Aorta (tissue), 5 donors: ENCODE measurements at places on chromosomes 13 and 19. TPM values are rescaled to one million over a fixed set of nuclear protein-coding genes. Genes with fewer than 3 reads are reported as not detected.

GRCh38 chr19:19113040-19113626 lies 25.1 kb downstream of the TMEM161A start:
- no peak for DNase-seq

DNA sequence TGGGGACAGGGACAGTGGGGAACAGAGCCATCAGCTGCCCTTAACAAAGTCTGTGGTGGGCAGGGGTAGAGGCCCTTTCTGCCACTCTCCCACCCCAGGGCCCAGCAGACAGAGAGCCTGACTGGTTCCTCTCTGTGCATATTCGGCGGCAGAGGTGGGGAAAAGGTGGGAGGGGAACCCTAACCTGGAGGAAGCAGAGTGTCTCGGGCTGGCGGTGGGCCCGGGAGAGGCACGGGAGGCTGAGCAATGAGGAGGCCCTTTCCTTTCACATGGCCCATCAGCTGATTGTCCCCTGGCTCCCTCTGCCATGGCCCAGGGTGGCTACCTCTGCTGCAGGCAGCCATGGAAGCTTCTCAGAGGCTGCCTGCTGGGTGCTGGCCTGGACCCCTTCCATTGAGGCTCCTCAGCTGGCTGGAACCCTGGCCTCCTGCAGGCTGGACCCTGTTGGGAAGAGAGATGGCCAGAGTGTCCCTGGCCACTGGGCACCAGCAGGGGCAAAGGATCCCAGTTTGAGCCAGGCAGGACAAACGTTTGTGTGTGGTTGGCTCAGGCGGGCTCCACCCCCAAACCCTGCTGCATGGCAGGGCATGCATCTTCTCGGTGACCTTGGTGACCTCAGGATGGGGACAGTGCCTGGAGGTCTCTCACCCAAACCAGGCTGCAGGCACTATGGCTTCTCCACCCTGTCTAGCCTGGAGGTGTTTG lies 202.8 kb upstream of the ZNF536 start:
- DNase-seq: no peak

GRCh38 chr19:34365463-34366401 lies 736 bp downstream of the GPI start:
- DNase-seq: peak; percentile 66

DNA sequence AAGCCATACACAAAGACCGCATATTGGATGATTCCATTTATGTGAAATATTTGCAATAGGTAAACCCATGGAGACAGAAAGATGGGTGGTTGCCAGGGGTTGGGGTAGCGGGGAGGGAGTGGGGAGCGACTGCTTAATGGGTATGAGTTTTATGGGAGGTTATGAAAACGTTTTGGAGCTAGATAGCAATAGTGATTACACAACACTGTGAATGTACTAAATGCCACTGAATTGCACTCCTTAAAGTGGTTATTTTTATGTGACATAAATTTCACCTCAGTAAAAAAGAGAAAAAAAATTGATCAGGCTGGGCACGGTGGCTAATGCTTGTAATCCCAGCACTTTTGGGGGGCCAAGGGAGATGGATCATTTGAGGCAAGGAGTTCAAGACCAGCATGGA lies 36.6 kb downstream of the GRIK5 start:
- no peak for DNase-seq

- DNase-seq: peak; percentile 70
Measured at GRCh38 chr19:16075430-16076153, 703 bp upstream of the TPM4 start.

GRCh38 chr13:29281932-29282495 lies 313.5 kb downstream of the SLC7A1 start:
- DNase-seq: no peak

- DNase-seq: peak; percentile 38
Measured at GRCh38 chr19:47258895-47259555, 2.7 kb downstream of the CCDC9 start.

DNA sequence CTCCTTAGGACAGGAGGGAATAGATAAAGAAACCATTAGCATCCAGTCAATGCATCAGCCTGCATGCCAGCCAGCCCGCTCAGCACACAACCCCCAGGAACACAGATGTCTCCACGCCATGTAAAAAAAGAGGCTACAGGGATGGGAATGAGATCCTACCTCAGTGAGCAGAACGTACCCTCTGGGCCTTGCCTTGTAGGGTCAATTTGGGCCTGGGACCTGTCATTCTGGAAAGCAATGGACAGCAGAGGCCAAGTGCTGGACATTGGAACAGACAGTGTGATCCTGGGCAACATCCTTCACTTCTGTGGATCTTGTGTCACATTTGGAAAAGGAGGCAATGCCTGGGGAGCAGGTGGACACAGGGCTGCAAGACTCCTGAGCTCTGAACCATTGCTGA lies 26.0 kb downstream of the VSTM2B start:
- no peak for DNase-seq

DNA sequence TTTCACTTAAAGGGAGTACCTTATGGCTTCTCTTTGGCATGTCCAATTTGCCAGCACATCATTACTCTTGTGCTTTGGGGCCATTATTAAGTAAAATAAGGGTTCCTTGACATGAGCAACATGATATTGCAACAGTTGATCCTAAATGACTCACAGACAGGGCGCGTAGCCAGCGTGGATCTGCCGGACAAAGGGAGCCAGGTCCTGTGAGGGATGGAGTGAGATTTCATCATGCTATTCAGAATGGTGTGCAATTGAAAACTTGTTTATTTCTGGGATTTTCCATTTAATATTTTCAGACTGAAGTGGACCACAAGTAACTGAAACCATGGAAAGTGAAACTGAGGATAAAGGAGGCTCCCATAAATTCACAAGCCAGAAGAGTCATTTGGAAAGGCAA lies 48.6 kb upstream of the WASF3 start:
- peak; percentile 90 for DNase-seq

- DNase-seq: no peak
Measured at GRCh38 chr19:49094505-49095482, 9.5 kb downstream of the SNRNP70 start.

DNA sequence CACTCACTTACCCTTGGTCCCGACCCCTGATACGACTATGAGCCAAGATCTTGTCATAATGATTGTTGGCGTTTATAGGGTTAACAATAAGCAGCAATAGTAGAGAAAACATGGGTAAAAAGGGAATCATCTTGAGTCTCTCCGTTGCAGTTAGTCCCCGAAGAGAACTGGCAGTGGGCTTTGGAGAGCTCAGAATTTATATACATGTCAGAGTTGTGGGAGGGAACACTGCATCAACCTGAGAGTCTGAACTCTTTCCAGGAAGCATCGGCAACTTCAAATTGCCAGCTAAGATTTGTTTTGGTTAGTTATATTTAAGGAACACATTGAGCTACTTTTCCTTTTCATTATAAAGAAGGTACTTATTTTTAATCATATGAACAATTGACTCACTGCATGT lies at the start of gene POSTN:
POSTN (minus strand) TSS at position 172 of the 400 bp plus-strand sequence; CDS start at position 130, 42 bp downstream.
- DNase-seq: no peak

GRCh38 chr13:98398581-98398980 lies 178.3 kb downstream of the STK24 start:
- DNase-seq: no peak

GRCh38 chr13:55155046-55155445 lies 1985.7 kb upstream of the PRR20A start:
- DNase-seq: no peak

DNA sequence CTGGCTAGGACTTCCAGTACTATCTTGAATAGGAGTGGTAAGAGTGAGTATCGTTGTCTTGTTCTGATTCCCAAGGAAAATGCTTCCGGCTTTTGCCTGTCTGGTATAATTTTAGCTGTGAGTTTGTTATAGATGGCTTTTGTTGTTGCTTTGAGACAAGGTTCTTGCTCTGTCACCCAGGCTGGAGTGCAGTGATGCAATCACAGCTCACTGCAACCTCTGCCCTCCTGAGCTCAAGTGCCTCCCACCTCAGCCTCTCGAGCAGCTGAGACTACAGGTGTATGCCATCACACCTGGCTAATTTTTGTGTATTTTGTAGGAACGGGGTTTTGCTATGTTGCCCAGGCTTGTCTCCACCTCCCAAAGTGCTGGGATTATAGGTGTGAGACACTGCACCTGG lies 6.1 kb upstream of the ZNF543 start:
- no peak for DNase-seq

GRCh38 chr19:57348136-57348535 lies 2.9 kb upstream of the ZNF304 start:
- no peak for DNase-seq

DNA sequence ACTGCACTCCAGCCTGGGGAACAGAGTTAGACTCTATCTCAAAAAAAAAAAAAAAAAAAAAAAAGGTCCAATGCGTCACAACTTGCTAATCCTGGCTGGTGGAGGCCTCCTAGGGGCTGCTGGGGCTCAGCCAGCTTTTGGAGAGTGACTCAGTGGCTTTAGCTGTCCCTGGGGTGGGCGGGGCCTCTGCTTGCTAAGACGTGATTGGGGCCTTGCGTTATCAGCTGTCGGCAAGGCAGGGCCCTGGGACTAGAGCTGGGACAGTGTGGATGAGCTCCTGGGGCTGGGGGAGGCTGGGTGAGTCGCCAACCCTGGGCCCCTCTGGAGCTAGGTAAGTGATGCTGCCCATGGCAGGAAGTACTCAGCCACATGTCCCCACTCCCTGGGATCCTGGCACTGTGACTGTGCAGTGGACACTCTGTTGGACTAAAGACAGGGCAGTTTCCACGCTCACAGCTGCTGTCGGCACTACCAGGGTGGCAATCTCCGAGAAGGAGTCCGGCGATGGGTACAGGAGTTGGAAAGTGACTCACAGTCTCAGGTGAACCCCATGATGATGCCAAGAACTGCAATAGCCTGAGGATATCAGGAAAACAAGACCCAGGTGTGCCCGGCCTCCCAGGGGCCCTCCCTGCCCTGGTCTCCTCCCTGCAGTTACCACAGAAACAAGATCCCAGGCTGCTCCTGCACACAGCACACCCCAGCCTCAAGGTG lies 32.2 kb downstream of the F2RL3 start:
- DNase-seq: no peak

DNA sequence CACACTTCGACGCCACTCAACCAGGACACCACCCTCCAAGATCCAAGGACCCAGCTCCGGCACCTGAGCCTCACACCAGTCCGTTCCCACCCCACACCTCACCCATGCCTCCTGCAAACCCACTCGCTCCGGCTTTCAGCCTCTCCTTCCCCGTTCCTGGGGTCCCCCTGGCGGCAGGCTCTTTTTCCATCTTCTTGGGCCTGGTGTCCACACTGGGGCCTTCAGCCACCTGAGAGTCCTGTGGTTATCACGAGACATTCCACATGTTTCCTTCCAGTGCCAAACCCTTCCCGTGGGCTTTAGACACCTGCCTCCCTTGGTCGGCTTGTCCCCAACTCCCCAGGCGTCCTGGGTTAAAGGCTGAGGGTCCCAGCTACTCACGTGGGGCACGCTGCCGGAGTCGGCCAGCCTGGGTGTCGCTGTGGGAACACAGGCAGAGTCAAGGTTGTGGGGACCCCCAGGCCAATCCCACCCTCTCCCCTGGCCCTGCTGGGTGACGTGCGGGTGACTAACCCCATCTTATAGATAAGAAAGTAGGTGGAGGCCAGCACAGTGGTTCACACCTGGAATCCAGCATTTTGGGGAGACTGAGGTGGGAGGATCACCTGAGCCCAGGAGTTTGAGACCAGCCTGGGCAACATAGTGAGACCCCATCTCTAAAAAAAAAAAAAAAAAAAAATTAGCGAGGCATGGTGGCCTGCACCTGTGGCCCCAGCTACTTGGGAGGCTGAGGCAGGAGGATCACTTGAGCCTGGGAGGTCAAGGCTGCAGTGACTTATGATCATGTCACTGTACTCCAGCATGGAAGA lies 1.9 kb downstream of the JSRP1 start:
- no peak for DNase-seq

GRCh38 chr13:30453727-30454126 lies 12.0 kb downstream of the HMGB1 start:
- DNase-seq: no peak

DNA sequence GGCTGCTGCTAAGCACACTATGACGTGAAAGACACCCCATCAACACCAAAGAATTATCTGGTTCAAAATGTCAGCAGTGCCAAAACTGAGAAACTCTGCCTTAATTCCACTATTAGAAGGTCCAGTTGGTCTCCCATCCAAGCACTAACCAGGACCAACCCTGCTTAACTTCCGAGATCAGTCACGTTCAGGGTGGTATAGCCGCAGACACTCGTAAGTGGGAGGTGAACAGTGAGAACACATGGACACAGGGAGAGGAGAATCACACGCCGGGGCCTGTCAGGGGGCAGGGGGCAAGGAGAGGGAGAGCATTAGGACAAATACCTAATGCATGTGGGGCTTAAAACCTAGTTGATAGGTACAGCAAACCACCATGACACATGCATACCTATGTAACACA lies 83.4 kb downstream of the C13orf42 start:
- no peak for DNase-seq

- no peak for DNase-seq
Measured at GRCh38 chr19:37227996-37228395, 10.0 kb downstream of the ZNF383 start.

- DNase-seq: no peak
Measured at GRCh38 chr19:15456871-15457700, 7.3 kb downstream of the RASAL3 start.

GRCh38 chr13:77415253-77416071 lies 88.6 kb upstream of the MYCBP2 start:
- DNase-seq: no peak

DNA sequence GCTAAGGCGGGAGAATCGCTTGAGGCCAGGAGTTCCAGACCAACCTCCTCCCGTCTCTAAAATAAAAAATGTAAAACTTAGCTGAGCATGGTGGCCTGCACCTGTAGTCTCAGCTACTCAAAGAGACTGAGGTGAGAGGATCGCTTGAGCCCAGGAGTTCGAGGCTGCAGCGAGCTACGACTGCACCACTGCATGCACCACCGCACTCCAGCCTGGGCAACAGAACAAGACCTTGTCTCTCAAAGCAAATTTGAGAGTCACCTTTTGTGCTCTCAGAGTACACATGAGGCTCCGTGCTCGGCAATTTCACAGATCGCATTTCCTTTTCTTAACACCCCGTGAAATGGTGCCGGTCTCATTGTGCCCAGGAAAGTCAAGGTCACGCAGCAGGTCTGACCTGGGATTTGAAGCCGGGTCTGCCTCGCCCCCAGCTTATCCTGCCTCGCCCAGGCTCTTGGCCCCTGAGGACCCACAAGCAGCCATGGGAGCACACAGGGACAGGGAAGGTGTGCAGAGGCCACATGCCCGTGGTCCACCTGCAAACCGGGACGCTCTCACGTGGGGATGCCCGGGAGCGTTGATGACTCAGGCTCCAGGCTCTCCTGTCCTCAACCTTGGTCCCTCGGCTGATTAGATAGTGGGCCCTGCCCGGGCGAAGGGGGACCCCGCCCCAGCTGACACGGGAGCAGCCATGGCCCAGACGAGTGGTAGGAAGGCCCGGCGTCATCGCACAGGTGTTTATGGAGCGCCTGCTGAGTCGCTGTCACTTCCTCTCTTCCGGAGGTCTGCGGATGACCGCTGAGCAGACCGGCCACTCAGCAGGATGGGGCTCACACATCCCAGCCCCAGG lies 1.1 kb upstream of the SMIM24 start:
- DNase-seq: no peak

The C19orf85 gene
- total RNA-seq: not detected

The ZNF844 gene
- 7.8 TPM for total RNA-seq

The SULT2B1 gene
- total RNA-seq: not detected

The SCGB2B2 gene
- total RNA-seq: 0.75 TPM

The SYNGR4 gene
- not detected for total RNA-seq

The HIF3A gene
- 37.5 TPM for total RNA-seq

The PHLDB3 gene
- total RNA-seq: 9.7 TPM

The OLFM4 gene
- 0.39 TPM for total RNA-seq

The SLC7A9 gene
- total RNA-seq: 1.2 TPM

The ZNF492 gene
- total RNA-seq: 0.51 TPM

The ZNF582 gene
- 4.0 TPM for total RNA-seq

The DNM2 gene
- total RNA-seq: 160 TPM

The LPAR6 gene
- 79.1 TPM for total RNA-seq

The MYBPC2 gene
- total RNA-seq: not detected

The MRPS12 gene
- 15.8 TPM for total RNA-seq
